ENCODE measurements at places on chromosomes 2 and 18.

DNA sequence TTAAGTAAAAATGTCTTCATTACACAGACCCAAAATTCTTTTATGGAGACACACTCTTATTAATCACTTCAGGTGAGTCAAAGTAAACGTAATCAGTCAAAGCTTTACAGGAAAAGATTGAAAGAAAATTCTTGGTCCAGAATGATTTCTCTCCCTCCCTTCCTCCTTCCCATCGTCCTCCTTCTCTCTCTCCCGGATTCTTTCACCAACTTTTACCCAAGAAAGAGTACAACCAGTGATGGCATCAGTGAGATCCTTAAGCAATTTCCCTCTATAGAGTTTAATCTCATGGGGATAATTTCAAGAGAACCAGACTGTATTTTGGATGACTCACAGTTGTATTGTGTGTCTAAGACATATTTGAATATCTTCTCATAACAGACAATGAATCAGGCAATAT lies 258.1 kb downstream of the ALK start:
- DNase-seq, result no peak

GRCh38 chr2:126221506-126221905 lies 434.5 kb upstream of the GYPC start:
- no peak for DNase-seq

DNA sequence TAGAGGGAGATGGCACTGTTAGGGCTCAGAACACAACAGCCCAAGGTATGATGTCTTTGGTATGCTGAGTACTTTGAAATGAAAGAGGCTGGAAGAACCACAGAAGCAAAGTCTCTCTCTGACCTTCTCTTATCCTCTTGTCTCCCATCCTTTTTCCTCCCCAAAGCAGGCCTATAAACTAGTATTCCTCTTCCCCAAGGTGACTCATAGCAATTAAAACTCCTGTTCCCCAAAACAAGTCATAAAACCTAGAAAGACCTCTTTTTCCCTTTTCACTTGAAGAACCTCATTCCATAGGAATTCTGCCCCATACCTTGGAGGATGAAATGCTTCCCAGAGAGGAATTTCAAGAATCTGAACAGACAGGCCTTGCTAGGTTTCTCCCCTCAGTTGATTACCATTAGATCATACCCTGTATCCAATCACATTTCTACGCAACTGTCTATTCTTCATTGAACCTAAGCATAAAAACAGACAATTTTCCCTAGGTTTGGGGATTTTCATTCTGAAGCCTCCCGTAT lies 25.7 kb downstream of the MDH1 start:
- no peak for DNase-seq

GRCh38 chr18:3029215-3029952 lies 16.4 kb upstream of the LPIN2 start:
- DNase-seq, result no peak

GRCh38 chr2:95068256-95068655 lies 42.7 kb downstream of the MAL start:
- no peak for DNase-seq

DNA sequence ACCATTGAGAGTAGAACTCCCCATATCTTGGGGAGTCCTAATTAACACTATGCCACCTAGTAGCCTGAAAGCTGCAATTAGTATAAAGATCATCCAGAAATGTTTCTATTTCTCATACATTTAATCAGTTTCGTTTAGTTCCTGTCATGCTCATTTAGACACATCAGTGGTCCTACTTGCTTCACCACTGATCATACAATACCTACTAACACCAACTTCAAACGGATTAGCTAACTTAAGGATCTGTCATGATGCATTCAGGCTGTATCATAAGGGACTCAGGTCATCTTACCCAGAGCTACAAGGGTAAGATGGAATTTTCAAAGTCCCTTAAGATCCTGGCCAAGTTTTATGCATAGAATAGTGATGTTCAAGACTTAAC lies 6.8 kb downstream of the SRSF7 start:
- no peak for DNase-seq

DNA sequence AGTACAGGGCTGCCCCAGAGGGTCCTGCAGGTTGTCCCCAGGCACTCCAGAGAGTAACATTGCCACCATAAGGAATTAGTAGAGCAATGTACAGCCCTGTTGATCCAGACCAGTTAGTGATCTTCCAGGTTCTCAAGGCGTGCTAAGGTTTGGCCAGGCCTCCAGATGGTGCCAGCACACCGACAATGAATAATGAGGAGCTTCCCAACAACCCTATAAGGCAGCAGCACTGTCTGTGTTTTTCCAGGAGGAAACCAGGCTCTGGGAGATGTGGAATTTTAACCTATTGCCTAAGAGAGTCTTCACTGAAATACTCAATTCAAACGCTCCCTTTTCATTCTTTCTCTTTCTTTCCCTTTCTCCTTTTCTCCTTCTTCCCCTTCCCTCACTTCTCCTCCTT lies 122.1 kb downstream of the MGAT5 start:
- DNase-seq, result no peak

DNA sequence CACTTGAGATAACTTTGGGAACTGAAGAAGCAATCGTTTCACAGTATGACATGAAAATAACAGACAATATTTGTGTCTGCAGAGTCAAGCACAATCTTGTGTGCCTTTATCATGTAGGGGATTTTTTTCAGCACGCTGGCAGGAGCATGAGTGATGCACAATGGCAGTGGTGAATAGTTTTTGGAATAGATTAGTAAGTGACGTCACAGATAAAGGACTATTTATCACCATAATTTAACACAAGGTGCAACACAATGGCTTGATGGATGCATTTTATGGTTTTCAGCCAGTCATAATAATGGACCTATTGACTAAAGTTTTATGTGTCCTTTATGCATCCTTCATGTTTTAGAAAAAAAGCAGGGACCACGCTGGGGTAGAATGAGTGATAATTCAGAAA lies 559.8 kb upstream of the FANCL start:
- DNase-seq, result no peak

GRCh38 chr18:45416168-45416567 lies 199.1 kb upstream of the SLC14A2 start:
- no peak for DNase-seq

DNA sequence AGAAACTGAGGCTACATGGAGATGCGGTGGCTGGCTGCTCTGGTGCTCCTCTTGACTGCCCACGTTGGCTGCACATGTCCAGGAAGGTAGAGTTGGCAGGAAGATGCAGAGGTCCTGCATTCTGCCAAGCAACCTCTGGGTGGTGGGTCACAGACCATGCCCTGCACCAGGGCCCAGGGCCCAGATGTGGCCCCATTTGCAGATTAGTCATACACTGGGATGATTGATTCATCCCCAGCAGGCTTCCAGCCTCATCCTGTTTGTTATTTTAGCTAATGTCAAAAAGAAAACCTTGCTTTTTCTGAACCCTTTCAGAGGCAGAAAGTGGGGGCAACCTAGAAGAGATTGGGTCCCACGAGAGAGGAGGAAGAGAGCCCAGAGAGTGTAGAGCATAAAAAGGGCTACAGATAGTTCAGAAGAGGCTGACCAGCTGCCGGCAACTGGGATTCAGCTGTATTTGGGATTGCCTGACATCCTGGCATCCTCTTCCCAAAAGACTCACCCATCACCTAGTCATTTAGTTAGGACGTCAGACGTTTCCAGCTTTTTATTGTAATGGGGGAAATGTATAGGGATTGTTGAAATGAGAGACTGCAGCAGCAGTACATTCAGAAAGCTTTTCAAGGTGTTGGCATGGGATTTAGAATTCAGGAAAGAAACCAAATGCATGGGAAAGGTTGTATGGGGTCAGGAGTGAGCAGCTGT lies 101.9 kb downstream of the CTIF start:
- no peak for DNase-seq

- DNase-seq, result no peak
These were observed 90.4 kb downstream of the TPO start for GRCh38 chr2:1503471-1504310.

- DNase-seq, result no peak
These were observed 199.1 kb downstream of the PIEZO2 start for GRCh38 chr18:10950080-10950875.
